ENCODE measurements at places on chromosomes 12 and 14.

GRCh38 chr12:51907083-51907855 lies at the start of gene ACVRL1:
ACVRL1 (plus strand) TSS chr12:51907504; CDS start chr12:51912475, 4,971 bp downstream.
- no peak for DNase-seq

DNA sequence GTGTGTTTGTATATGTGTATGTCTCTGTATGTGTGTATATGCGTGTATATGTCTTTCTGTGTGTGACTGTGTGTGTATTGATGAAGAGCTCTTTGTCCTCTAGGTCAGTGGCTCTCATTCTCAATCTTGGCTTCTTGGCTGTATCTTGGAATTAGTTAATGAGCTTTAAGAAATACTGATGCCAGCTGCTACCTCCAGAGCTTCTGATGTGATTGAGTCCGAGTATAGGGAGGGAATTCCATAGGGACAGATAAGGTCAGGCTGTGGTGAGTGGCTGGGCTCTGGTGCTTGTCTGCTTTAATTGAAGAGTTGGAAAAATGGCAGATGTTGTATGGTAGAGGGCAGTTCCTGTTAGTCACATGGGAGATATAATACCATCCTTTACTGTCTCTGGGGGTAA lies 140.1 kb downstream of the C12orf75 start:
- DNase-seq, result no peak

DNA sequence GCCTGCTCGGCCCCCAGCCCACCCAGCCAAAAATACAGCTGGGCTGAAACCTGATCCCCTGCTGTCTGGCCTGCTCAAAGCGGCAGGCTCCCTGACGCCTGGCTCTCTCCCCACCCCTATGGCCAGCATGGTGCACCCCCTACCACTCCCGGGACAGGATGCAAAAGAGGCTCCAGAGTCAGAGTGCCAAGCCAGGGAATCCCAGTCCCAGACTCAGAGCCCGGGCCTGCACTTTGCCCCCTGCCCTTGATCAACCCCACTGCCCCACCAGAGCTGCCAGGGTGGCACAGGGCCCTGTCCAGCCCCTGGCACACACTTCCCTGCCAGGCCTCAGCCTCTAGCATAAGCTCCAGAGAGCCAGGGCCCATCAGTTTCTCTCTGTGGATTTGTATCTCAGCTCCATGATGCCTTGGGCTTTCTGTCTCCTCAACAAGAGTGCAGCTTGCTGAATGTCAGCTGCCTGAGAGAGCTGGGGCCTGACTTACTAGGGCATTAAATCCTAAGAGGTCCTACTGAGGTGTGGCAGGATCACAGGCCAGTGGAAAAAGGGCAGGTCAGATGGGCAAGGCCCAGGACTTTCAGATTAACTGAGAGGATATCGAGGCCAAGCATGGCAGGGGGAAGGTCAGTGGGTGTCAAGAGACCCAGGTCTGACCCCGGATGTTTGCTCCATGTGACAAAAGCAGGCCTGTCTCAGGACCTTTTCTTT lies 13.9 kb downstream of the ACVRL1 start:
- DNase-seq, result no peak

DNA sequence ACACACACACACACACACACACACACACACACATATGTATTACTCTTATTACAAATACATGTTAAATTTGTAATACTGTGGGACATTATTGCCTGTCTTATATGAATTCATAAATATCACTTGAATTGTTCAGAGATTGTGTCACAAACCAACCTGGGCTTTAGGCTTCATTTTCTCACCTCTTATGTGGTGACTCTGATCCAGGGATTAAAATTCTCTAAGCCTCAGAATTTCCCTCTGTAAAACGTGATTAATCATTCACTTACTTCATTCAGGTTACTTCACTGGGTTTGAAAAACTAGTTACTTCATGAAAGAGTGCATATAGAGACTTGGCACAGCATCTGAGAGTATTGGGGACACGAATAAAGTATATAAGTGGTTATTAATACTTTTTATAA lies 240.3 kb upstream of the PDZRN4 start:
- DNase-seq, result no peak

DNA sequence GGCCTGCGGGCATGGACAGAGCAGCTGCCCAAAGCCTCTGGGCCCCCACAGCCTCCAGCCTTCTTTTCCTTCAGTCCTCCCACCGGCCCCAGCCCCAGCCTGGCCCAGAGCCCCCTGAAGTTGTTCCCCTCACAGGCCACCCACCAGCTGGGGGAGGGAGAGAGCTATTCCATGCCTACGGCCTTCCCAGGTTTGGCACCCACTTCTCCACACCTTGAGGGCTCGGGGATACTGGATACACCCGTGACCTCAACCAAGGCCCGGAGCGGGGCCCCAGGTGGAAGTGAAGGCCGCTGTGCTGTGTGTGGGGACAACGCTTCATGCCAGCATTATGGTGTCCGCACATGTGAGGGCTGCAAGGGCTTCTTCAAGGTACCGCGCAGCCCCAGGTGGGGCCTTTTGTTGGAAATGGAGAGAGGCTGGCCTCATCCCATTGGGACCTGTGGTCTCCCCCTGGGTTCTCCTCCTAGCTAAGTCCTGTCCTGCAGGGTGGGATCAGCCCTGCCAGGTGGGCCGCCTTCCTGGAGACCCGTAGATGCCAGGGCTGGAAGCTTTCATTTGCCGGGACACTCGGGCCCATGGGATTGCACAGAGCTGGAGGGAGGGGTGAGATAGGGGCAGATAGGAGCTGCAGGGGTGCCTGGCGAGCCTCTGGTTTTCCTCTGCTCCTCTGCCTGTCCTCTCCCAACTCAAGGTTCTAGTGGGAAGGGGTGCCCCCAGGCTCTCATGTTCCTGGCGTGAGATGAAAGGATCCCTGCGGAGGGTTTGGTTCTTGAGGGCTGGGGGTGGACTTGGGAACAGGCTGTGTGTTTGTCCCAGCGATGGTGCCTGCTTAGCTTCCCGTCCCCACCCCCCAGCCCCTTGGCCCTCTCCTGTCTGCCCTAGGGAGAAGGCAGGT lies 3.8 kb downstream of the NR4A1 start:
- DNase-seq, result no peak

DNA sequence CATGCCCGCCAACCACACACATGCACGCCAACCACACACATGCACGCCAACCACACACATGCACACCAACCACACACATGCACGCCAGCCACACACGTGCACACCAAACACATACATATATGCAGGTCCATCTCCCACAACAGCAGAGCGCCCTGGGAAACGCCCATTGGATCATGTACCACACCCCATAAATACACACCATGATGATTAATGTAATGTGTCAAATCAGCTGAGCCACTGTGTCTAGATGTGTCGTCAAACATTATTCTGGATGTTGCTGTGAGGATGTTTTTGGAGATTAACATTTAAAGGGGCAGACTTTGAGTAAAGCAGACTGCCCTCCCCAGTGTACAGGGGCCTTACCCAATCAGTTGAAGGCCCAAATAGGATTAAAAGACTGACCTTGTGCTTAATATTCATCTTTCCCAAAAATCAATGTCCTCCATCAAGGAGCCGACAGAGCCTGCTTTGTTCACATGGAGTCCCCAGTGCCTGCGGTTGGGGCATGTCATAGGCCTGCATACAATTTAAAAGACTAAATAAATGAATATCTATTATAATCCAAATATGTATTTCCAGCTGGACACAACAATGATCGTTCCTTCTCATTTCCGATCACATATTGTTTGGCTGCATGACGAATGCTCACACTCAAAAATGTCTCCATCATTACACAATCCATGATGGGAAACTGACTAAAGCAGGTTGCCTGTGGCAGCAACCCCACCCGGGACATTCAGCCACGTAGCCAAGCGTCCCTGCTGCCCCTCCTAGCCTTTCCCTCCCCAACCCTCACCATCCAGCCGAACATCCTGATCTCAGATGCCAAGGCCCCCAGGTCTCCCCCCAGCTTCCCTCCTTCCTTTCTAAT lies 23.2 kb upstream of the BDKRB2 start:
- DNase-seq, result no peak

GRCh38 chr14:103277931-103278330 lies 56.1 kb upstream of the EIF5 start:
- no peak for DNase-seq

GRCh38 chr12:109827080-109827479 lies 6.1 kb downstream of the TRPV4 start:
- no peak for DNase-seq

DNA sequence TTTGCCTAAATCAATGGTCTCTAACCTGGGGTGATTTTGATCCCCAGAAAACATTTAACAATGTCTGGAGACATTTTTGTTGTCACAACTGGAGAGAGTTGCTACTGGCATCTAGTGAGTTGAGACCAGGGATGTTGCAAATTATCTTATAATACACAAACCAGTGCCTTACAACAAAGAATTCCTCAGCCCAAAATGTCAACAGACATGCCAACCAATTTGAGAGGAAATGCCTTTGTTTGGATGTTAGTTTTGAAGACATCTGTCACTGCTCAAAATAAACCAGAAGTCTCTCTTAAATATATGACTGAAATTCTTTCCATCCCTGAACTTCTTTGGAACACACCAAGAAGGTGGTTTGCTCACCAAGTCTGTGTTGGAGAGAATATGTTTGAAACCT lies 336.9 kb upstream of the ATP2B1 start:
- DNase-seq, result no peak

DNA sequence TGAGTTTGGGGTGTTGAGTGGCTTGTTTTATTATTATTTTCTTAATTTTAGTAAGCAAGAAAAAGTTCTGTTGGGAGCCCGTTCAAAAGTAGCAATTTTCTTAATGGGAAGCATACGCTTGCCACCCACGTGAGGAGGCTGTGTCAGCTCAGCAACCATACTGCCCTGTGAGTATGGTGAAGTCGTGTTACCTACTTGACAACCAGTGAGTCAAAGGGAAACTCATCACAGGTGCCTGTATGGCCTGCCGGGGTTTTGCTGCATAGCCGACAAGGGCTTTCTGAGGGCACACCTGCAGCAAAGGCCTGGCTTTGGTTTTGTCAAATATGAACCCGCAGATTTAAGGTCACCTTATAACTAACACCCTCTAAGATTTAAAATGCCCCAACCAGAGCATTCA lies 31.1 kb downstream of the PITPNM2 start:
- DNase-seq, result no peak

DNA sequence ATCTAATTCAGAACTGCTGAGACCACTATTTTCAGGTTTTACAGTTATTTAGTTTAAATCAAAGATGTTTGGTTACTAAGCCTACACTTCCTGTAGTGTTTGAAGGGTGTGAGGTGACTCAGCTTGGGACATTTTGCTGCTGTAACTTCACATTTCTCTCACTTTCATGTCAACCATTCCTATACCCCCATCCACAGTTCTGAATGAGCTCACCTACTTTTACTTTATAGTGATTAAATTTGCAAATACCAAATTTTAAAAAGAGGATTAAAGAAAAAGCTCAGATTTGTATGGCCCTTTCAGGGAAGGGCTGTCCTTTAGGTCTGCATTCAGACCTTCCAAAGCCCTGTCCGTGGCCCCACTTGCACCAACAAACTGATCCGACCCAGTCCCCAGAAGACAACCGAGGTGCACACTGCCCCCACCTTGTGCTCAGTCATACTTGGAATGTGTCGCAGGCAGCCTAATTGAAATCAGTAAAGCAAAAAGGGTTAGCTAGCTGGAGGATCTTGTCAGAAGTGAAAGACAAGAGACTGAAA lies 174.4 kb downstream of the MON2 start:
- no peak for DNase-seq

DNA sequence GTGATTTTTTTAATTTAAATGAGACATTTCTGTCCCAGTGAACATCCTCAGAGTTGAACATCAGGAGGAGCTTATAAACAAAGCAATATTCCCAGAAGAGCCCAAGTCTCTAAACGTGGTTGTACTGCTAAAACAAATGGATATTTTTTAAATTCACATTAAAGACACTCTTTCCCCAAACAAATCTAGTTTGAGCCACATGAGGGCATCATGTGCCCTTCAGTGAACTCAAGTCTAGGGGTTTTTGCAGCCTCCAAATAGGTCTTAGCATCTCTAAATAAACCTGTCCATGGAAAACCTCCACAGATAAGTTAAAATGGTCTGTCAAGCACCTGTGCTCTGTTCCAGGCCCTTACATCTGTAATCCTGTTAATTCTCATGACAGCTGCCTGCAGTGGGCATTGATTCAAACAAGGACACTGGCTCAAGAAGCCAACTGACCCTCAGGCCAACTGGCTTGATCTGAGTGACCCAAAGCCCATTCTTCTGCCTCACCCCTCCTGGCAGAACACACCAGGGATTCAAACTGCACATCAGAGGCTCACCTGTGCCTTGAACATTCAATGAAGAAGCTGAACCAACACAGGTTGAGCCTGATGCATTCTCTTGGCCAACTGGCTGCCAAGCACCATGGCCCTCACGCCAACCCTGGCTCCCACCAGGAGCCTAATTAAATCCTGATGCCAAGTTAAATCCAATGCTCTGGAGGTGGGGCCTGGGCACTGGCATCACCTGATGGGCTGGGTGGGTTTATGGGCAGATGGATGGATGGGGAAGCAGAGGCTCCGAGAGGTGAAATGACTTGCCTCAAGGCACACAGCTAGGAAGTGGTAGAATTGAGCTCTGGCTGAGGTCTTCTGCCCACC lies 8.6 kb downstream of the ISCU start:
- no peak for DNase-seq

GRCh38 chr14:97106166-97106565 lies 309.0 kb downstream of the VRK1 start:
- DNase-seq, result no peak

- DNase-seq, result no peak
Measured at GRCh38 chr14:23175823-23176222, 7.6 kb downstream of the SLC7A8 start.

- no peak for DNase-seq
Measured at GRCh38 chr12:60035835-60036234, 440.0 kb downstream of the SLC16A7 start.

DNA sequence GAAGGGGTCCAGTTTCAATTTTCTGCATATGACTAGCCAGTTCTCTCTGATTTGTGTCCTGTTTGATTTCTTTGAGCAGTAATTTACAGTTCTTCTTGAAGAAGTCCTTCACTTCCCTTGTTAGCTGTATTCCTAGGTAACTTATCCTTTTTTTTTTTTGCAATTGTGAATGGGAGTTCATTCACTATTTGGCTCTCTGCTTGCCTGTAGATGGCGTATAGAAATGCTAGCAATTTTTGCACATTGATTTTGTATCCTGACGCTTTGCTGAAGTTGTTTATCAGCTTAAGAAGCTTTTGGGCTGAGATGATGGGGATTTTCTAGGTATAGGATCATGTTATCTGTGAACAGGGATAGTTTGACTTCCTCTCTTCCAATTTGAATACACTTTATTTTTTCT lies 77.6 kb upstream of the NID2 start:
- no peak for DNase-seq

GRCh38 chr12:99427104-99427503 lies 220.4 kb upstream of the GARIN6 start:
- no peak for DNase-seq

- no peak for DNase-seq
Measured at GRCh38 chr14:67166450-67166853, 22.8 kb upstream of the GARIN2 start.
